ENCODE measurements at places on chromosomes 1 and 21.

GRCh38 chr1:183635099-183635605 lies 431 bp downstream of the ARPC5 start:
- peak; percentile 77 for DNase-seq

- DNase-seq, result no peak
These were observed 185.4 kb downstream of the LRRIQ3 start for GRCh38 chr1:74012583-74012982.

DNA sequence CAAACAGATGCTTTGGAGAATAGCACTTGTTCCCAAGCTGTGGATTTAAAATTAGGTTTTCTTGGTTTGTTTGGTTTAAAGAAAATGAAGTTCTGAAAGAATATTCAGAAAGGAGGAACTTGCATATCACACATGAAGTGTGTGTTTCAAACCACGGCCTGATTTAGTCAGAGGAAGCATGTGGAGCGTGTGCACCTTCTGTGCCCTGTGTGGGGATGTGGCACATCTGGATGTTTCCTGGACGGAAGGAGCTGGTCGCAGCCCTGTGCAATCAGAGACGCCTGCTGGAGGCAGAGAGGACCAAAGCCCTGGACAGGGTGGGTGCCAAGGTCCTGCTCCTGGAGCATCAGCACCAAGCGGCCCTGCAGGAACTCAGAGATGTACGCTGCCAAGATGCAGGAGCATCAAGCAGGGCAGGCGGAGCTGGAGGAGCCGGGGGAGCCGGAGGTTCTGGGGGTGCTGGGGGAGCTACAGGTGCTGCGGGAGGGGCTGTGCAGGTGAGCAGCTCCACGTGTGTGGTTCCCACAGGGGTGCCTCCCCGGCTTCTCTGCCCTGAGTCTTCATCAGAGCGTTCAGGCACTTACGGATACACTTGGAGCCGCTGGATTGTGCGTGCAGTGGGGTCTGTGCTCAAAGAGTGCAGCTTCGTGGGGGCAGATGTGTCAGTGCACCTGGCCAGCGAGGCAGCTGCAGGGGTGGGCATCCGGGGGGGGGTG lies 45.7 kb downstream of the PCNT start:
- DNase-seq, result no peak

DNA sequence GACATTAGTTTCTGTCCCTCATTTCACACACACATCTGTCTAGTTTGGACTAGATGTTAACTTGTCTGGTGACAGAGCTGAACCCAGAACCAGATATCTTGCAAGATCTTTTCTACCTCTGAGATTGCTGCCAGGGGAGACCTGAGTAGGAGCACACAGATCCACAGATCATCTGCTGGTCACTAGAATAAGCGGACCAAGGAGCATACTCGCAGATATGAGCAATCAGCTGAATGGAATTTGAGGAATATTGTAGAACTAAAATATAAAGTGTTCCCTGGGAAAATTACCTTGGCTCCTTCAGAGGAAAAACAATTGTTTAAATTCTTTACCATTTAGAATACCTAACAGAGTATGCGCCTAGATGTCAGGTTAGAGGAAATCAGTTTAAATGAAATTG lies 90.7 kb downstream of the TNFSF18 start:
- DNase-seq, result no peak

DNA sequence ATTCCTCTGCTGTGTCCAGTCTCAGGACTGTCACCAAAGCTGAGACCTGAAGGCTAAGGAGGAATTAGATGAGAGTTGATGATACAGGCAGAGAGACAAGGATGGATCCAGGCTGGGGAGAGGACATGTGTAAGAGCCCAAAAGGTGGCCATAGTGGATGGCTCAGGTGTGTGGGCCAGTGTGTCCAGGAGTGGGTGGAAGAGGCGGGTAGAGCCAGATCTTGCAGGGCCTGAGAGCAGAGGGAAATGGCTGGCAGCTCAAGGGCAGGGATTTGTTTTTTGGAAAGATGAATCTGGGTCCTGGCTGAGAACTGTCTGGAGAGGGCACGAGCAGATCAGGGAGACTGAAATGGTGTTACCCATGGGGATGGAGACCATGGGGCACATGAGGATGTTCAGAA lies 38.1 kb downstream of the AZIN2 start:
- DNase-seq, result no peak

GRCh38 chr1:59997479-59998115 lies 71.0 kb upstream of the CYP2J2 start:
- no peak for DNase-seq

- DNase-seq, result no peak
These were observed 157.3 kb upstream of the PTGFR start for GRCh38 chr1:78333502-78333901.

DNA sequence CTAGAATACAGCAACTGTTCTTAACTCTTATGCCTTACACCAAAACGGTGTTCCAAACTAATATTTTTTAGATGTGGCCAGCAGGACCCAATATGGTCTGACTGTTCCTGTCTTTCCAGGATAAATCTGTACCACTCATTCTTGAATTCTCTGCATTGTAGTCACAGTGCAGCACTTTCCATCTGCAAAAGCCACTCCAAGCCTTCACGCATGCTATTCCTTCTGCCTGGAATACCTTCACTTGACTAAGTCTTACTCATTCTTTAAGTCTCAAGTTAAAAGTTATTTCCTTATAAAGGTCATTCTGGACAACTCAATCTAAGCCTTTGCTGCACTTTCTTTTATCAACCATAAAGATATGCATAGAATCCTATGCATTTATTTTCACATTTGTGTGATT lies 1194.5 kb downstream of the PLA2G4A start:
- DNase-seq, result no peak

DNA sequence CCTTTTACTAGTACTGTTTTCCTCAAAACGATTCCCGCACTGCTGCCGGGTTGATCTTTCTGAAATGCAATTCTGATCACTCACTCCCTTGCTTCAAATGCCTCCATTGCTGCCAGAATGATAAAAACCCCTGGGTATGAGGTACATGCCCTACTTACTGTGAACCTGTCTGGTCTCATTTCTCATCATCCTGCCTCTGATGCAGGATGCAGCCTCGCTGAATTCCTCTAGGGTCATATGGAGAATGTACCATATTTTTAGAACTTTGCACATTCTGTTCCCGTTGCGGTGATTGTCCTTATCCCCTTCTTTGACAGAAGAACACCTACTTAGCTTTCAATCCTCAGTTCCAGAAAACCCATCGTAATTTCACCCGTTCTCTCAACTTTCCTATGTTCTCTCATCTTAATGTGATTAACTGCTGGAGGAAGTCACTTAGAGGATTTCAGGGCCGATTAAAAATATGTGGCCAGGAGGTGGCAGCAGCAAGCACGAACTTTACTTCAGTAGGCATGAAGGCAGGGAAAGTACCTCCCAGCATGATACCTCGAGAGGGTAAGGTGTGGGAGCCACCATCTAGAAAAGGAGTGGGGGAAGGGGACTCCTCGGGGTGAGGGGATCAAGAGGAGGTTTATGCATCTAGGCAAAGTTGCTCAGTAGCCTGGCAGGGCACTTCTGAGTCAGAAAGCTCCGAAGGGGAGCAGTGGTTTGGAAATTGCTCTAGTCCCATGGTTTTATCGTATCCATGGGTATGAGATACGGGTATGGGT lies 361.5 kb upstream of the ZP4 start:
- no peak for DNase-seq

DNA sequence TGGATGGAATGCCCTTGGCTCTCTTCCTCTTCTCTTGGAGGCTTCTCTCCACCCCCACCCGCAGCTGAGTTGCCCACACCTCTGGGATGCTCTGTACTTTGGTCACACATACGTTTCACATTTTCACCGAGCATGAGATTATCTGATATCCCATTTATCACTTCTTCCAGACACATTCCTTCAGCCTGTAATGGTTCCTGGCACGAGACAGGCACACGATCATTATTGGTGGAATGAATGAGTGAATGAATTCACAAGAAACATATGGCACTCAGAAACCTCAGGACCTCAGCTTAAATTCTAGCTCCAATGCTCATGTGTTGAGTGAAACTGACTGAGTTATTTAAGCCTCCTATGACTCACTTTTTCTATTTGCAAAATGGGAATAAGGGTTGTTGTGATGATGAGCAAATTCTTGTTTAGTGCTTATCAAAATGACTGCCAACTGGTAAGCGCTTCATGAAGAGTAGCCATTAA lies 242.7 kb upstream of the JUN start:
- no peak for DNase-seq

GRCh38 chr1:94827434-94827833 lies 7.3 kb downstream of the SLC44A3 start:
- DNase-seq, result no peak

DNA sequence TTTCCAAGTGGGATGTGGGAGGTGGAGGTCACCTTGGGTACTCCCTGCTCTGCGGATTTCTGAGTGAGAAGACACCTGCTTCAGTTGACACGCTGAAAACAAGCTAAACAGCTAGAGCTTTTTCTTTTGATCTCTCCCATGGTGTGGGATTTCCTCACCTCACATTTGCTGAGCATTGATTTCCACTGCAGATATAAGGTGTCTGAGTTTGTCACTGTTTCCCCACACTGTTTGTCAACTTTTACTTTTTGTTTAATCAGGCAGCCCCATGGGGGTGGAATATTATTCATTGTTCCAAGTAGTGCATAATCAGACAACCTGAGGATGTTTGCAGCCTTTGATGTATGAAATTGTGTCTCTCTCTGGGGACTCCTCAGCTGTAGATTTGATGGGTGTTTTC lies 49.5 kb downstream of the FASLG start:
- DNase-seq, result no peak

- DNase-seq, result no peak
These were observed 102.5 kb downstream of the GPR52 start for GRCh38 chr1:174550296-174550695.

- no peak for DNase-seq
These were observed 152.8 kb downstream of the PPP1R12B start for GRCh38 chr1:202501281-202501680.

- DNase-seq, result peak; percentile 81
These were observed 18.4 kb downstream of the MTX1 start for GRCh38 chr1:155226910-155227260.

DNA sequence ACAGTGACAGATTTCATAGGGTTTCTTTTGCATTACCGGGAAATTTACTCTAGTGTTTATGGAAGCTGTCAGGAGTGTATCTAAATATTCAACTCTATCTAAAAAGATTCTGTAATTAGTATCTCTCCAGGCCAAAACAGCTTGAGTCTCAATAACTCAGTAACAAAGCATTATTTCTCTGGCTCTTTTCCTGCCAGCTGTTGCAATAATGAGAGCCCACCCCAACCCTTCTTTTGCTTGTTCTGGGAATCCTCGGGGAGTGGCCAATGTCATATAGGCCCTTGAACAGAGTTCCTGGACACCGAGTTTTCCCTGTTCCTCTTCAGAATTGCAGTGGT lies 120.1 kb upstream of the SGIP1 start:
- no peak for DNase-seq

GRCh38 chr1:225021037-225021436 lies 91.6 kb downstream of the DNAH14 start:
- no peak for DNase-seq

- DNase-seq, result no peak
These were observed 32.9 kb upstream of the RASAL2 start for GRCh38 chr1:178060789-178061556.

GRCh38 chr21:39220150-39220549 lies 36.9 kb upstream of the PSMG1 start:
- no peak for DNase-seq

DNA sequence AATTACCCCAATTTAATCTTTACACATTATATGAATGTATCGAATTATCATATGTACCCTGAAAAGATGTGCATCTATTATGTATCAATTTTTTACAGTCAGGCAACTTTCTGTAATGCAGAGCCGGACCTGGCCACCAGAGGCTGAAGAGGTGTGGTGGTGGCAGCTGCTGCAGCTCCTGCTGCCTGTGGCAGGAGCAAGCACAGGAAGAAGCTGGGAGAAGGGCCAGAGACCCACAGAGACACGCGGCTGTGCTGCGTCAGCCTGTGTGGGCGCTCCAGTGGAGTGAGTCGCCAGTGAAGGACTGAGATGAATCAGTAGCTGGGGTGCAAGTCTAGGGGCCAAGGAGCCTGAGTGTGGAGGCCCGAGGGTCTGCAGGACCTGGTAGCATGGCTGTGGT lies 74.3 kb upstream of the COG2 start:
- DNase-seq, result no peak

GRCh38 chr1:246309247-246309884 lies 197.7 kb downstream of the SMYD3 start:
- no peak for DNase-seq

- no peak for DNase-seq
These were observed 977 bp downstream of the TRAF3IP3 start for GRCh38 chr1:209756615-209757445.

DNA sequence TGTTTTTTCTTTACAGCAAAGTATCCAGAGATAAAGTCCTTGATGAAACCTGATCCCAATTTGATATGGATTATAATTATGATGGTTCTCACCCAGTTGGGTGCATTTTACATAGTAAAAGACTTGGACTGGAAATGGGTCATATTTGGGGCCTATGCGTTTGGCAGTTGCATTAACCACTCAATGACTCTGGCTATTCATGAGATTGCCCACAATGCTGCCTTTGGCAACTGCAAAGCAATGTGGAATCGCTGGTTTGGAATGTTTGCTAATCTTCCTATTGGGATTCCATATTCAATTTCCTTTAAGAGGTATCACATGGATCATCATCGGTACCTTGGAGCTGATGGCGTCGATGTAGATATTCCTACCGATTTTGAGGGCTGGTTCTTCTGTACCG lies 6.5 kb downstream of the DEGS1 start:
- no peak for DNase-seq

DNA sequence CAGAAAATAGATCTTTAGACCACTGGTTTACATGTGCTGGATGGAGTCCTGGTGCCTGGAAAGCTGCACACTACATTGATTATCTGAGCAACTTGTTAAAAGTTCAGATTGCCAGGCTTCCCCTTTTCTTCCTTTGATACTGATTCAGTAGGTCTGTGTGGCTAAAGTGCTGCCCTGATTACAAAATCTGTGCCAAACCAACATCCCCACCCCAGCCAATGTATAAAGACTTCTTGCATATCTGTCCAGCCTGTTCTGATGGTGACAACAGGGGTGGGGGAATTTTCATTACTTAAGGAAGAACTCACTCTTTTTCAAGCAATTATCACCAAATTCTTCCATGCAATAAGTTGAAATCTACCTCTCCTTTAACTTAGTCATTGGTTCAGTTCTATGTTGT lies 135.5 kb downstream of the TNFSF18 start:
- DNase-seq, result no peak

DNA sequence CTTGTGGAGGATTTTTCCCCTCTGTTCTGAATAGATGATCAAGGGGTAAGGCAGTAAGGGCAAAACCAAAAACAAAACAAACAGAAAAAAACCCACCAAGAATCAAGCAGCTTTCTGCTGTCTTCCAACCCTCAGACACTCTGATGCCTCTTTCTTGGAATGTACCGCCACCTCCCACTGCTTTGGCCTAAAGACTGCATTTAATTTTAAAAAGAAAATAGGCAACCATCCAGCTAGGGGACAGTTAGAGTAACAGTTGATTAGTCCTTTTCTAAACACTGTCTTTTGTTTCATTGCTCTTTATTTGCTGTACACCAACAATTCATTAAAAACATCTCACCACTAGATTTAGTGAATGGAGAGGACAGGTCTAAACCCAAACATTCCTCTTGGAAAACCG lies 21.5 kb downstream of the WLS start:
- DNase-seq, result no peak

GRCh38 chr1:10470043-10470442 lies 2.3 kb downstream of the DFFA start:
- no peak for DNase-seq

All from coronary artery (tissue), 2 donors.